Psoas muscle (tissue), 8 donors: ENCODE measurements at places on chromosomes 12 and 14. TPM values are rescaled to one million over a fixed set of nuclear protein-coding genes. Genes with fewer than 3 reads are reported as not detected.
A peak's percentile ranks its signal among the peaks of the same experiment; 100 is the strongest.

- DNase-seq = peak; percentile 87
These were observed at the start of gene ALDH1L2 for GRCh38 chr12:105084251-105085250. ALDH1L2 (minus strand) TSS chr12:105084458; CDS start chr12:105084436, 22 bp downstream.

- DNase-seq = no peak
These were observed 2.9 kb downstream of the RAD52 start for GRCh38 chr12:946631-947030.

DNA sequence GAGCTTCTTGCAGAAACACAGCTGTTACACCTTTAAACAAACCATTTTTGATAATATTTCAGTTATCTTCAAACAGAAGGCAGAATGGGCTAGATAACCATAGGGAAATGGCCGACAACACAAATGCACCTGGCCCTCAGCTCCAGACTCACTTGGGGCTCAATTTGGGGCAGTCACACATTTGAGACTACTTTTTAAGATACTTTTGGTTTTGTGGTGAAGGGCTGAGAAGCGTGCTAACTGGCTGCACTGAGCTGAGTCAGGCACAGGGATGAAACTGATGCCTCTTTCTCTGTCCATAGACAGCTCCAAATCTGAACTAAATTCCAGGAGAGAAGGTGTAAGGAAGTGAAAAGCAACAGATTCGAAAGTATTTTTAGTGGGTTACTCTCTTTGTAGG, 18.5 kb upstream of the GRIP1 start:
- no peak for DNase-seq

DNA sequence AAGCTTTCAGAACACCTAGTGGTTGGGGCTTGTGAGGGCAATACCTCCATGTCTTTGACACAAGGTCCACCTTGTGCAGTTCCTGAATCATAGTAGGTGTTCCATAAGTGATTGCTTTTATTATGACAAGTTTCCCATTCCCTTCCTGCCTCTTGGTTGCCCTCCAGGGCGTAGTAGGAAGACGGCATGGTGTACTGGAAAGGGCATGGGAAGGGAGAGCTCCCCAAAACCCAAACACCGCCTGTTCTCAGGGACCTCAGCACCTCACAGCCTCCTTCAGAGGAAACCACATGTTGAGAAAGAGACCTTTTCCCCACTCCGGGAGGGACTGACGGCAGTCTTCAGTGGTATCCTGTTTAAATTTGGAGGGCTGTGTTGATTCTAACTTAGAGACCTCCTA, 21.1 kb downstream of the EVL start:
- DNase-seq = no peak

DNA sequence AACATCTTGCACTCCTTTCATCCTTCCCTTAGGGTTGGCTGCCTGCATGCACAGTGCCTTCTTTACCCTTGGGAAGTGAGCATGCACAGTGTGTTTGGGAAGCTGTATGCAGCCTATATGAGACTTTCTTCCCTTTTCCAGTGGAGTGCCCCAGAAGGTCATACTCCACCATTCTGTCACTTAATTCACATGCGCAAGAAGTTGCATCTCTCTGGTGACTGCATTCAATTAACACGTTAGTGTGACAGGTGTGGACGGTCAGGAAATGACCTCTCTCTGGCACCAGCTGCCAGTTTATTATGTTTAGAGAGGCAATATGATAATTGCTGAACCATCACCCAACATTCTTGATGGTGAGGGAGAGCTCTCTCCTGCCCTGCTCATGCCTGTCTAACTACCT, 770.0 kb downstream of the FLRT2 start:
- DNase-seq = no peak

- DNase-seq = no peak
These were observed 18.6 kb downstream of the APOBEC1 start for GRCh38 chr12:7647071-7647470.

DNA sequence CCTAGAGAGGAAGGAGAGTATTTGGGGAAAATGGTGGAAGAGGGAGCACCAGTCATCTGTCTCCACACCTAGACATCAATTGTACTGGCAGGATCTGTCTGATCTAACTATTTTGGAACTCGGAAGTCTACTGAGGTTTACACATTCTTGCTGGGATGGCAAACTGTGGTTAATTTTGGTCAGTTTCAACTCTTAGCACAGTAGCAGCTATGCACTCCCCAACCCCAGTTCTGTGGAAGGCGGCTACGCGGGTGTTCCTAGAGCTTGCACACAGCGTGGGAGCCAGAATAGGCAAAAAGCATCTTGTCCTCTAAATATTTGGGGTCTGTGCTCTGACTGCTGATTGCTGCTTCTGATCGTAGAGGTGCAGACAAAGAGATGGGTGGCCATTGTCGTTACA, 33.8 kb downstream of the TECPR2 start:
- no peak for DNase-seq

DNA sequence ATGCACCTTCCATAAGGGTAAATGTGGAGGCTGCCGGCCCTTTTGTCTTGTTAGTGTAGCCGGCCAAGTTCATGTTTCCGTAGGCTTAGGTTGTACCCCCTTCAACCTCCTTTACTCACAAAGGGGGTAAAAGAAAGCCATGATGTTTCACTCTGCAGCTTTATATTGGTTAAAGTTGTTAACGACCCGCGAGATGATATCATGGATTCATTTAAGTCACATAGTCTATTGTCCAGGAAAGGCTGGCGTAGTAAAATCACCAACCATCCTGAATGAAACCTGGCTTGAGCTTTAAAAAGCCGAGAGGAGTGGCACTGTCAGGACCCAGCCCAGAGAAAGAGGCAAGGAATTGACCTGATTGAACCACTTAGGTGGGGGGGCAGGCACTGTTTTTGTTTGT, 1.3 kb downstream of the UNG start:
- no peak for DNase-seq

GRCh38 chr12:76501390-76501789, 58.2 kb downstream of the OSBPL8 start:
- no peak for DNase-seq

DNA sequence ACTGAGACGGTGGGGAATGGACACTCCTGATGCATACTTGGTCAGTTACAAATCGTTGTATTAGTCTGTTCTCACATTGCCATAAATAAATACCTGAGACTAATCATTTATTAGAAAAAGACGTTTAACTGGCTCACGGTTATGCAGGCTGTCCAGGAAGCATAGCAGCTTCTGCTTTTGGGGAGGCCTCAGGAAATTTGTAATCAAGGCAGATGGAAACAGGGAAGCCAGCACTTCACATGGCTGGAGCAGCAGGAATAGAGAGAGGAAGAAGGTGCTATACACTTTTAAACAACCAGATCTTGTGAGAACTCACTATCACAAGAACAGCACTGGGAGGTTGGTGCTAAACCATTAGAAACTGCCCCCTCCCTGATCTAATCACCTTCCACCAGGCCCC, 418.2 kb downstream of the FLRT2 start:
- no peak for DNase-seq

DNA sequence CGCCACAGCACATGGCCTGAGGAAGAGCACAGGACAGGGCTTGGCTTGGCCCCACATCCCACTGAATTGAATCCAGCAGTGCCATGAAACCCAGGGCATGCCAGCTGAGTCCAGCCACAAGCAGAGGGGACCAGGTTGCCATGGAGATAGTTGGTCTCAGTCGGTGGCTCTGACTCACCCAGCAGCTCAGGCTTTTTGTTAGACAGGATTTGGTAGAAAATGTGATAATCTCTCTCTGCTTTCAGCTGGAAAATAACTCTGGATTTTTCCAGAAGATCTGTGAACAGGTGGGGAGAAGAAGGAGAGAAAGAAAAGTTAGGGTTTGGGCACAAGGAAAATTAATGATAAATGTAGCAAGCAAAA, 4.8 kb downstream of the MYH7 start:
- DNase-seq = no peak

- DNase-seq = no peak
These were observed 181.9 kb downstream of the PAH start for GRCh38 chr12:102735104-102735503.

GRCh38 chr12:7667125-7667524, 1.4 kb upstream of the APOBEC1 start:
- no peak for DNase-seq

DNA sequence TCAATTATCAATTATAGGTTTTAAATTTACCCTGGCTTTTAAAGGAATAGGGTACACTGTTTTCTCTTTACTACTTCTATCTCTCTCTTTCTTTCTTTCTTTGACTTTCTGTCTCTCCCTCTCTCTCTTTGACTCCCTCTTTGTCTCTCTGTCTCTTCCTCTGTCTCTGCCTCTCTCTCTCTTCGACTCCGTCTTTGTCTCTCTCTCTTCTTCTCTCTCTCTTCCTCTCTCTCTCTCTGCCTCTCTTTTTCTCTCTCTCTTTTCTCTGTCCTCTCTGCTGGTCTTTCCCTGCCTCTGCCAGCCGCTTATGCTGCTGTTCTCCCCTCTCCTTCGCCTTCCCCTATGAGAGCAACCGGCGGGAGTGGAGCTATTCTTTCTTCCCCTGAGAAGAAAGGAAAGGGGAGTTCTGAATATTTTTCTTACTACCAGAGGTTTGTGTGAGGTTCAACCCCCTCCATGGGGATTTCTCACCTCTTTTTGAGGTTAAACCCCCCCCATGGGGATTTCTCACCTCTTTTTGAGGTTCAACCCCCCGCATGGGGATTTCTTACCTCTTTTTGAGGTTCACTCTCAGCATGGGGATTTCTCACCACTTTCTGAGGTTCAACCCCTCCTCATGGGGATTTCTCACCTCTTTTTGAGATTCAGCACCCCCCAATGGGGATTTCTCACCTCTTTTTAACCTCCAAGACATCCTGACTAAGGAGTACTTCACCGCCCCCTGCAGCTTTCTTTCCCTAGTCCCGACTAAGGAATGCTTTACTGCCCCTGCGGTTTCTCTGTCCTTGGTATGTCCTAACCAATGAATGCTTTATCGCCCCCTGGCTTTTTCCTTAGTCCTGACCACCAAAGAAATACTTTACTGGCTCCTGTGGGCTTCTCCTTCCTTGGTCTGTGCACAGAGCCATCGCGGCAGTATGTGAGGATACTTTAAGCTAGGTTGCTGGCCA, 27.4 kb upstream of the DDHD1 start:
- DNase-seq = no peak

DNA sequence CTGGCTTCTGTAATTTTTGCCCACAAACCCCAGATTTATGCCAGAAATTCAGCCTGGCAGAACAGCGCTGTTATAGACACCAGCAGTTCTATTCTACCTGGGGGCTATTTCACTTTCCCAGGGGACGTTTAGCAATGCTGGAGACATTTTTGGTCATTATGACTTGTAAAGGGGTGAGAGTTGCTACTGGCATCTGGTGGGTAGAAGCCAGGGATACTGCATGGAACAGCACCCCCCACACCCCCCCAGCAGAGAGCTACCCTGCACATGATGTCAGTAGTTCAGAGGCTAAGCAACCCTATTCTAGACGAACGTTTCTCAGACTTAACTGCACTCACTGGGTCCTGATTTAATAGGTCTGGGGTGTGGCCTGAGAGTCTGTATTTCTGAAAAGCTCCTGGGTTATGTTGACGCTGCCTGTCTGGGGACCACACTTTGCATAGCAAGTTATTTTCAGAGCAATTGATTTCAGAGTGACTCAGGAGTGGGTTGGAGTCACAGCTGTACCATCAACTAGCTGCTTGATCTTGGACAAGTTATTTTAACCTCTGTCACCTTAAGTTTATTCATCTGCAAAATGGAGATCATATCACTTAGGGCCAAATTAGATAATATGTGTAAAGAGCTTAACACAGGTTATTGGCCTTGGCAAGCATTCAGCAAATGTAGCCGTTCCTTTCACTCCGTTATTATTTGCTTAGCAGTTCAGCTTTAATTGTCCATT, 48.5 kb downstream of the CHST11 start:
- DNase-seq = no peak

GRCh38 chr12:109864916-109865315, 15.4 kb downstream of the GLTP start:
- DNase-seq = no peak

- no peak for DNase-seq
These were observed 161.8 kb downstream of the SRGAP1 start for GRCh38 chr12:64006211-64006825.

- DNase-seq = peak; percentile 33
These were observed 602 bp downstream of the CHFR start for GRCh38 chr12:132886529-132887477.

DNA sequence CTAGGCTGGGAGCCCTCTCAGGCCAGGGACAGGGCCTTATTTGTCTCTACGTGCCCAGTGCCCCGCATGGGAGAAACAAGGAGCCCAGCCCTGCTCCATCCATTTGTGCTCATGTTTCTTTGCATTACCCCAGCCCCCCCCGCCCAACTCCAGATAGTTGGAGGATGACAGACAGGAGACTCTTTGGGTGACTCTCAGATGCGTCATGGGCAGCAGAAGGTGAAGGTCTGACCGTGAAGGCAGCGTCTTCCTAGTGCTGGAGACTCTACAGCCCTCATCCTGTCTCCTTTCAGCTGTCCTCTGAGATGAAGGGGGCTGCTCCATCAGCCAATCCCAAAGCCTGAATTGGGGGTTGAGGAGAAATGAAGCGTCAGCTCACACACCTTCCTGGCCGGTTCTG, 283 bp upstream of the PSMB11 start:
- DNase-seq = no peak

- DNase-seq = no peak
These were observed 43.8 kb downstream of the DDHD1 start for GRCh38 chr14:53109105-53110041.

The TMEM121 gene
- total RNA-seq = 0.39 TPM

The RDH5 gene
- total RNA-seq = 11.4 TPM

The SOAT2 gene
- not detected for total RNA-seq

The MUCL1 gene
- not detected for total RNA-seq

The TAS2R20 gene
- total RNA-seq = 0.26 TPM

The SLC6A15 gene
- total RNA-seq = not detected

The MYBPC1 gene
- total RNA-seq = 5,417 TPM

The TAS2R50 gene
- total RNA-seq = 0.39 TPM
